ENCODE measurements at places on chromosomes 6 and 20. TPM values are rescaled to one million over a fixed set of nuclear protein-coding genes. Genes with fewer than 3 reads are reported as not detected.

The DEFB124 gene
- not detected for total RNA-seq

The GSTA1 gene
- not detected for total RNA-seq

The FAM110A gene
- 35.1 TPM for total RNA-seq

The SSTR4 gene
- total RNA-seq, result not detected

The SLC35D3 gene
- 1.6 TPM for total RNA-seq

The LY86 gene
- 1.6 TPM for total RNA-seq

The DNAAF9 gene
- total RNA-seq, result 6.5 TPM

The DEFB132 gene
- total RNA-seq, result not detected

The SLC22A16 gene
- total RNA-seq, result not detected

The MOG gene
- total RNA-seq, result not detected

The FAM162B gene
- total RNA-seq, result not detected

The GLP1R gene
- total RNA-seq, result not detected

The LINC00237 gene
- not detected for total RNA-seq

The MAS1 gene
- not detected for total RNA-seq

The FAM217B gene
- total RNA-seq, result 16.8 TPM

The MAVS gene
- 21.1 TPM for total RNA-seq

The OR12D3 gene
- total RNA-seq, result not detected

The AGER gene
- total RNA-seq, result 27.4 TPM

The PAX1 gene
- not detected for total RNA-seq

The TNNC2 gene
- total RNA-seq, result 0.99 TPM

The PTK7 gene
- 0.62 TPM for total RNA-seq

The PBOV1 gene
- not detected for total RNA-seq

The MICA gene
- 11.5 TPM for total RNA-seq

The SEMG1 gene
- total RNA-seq, result not detected

The SLC4A11 gene
- 0.37 TPM for total RNA-seq

The SNAP91 gene
- total RNA-seq, result not detected

The EEF1A2 gene
- 0.47 TPM for total RNA-seq

The LBP gene
- not detected for total RNA-seq

The PROKR2 gene
- total RNA-seq, result not detected

The EYS gene
- total RNA-seq, result not detected

The SLC17A2 gene
- total RNA-seq, result not detected

The MOCS1 gene
- total RNA-seq, result 0.37 TPM
